ENCODE measurements at places on chromosomes 4 and X.

DNA sequence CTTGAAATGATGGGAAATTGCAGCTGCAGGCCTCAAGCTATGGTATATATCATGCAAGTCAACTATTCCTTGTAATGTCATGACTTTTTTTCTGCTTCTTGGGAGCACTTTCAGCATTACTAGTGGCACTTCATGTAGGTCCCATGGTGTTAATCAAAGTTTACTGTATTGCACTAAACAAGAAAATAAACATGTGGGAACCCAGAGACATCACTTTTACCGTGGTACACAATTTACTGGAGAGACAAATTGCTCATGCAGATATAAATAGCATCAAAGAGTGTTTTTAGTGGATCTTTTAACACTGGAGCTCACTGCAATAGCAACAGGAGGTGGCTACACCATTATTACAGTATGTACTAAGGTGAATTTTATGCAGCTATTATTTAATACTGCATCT, 79.2 kb downstream of the UNC5C start:
- DNase-seq = no peak

DNA sequence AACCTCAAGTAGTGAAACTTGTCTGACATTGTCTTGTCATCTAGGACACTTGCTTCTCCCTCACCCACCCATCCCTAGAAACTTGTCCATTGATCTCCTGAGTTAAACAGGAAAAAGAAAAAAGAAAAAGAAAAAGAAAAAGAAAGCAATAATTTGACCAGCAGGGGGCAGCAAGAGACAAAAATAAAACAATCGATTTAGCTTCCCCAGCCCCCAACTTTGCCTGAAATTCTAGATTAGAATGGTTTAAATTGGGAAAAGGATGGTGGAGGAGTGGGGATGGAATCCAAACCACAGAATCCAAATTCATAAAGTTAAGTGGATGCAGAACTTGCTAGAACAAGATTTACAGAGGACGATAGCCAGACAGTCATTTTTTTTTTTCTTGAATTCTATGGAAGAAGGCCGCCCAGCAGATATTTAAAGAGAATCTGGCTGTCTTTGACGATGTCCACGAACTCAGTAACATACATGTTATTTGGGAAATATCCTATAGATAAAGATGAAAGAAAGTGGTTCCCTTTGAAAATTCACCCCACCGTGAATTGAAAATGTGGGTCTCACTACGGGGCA, 282.9 kb downstream of the USP46 start:
- peak; percentile 42 for DNase-seq

GRCh38 chr4:48620831-48621230, 130.8 kb downstream of the ZAR1 start:
- DNase-seq = no peak

GRCh38 chrX:15524417-15524816, 23.8 kb downstream of the BMX start:
- no peak for DNase-seq

DNA sequence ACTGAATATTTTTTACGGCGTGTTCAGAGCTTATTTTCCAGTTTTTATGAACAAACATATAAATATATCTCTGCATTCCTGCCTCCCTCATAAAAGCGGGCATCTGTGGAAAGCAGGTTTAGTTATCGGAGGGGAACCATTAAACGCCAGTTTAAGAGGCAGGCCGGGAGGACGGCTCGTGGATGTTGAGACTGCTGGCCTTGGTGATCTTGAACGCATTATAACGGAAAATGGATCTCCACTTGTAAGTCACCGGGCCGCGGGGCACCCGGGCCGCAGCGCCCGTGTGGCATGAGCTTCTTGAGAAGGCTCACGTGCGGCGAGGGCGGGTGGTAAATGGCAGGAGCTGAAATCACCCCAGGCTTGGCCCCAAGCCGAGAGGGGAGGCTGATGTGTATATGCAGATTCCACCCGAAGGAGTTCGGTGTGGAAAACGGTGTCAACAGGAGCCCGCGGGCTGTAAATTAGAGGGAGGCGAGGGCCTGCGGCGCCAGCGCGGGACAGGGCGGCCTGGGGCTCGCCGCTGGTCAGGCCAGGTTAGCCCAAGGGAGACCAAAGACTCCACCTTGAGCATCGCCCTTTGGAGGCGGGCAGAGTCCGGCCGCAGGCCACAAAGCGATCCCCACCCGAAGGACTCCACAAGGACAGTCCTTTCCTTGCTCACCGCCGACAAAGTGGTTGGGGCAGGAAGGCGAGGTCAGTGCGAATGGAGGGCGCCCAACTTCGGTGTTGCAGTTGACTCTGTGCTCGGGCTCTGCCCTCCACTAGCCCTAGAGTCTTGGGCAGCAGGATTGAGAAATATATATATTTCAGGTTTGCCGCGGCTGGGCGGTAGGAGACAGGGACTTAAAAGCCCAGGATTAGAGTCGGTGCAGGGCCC, 1.3 kb upstream of the HAND2 start:
- no peak for DNase-seq

DNA sequence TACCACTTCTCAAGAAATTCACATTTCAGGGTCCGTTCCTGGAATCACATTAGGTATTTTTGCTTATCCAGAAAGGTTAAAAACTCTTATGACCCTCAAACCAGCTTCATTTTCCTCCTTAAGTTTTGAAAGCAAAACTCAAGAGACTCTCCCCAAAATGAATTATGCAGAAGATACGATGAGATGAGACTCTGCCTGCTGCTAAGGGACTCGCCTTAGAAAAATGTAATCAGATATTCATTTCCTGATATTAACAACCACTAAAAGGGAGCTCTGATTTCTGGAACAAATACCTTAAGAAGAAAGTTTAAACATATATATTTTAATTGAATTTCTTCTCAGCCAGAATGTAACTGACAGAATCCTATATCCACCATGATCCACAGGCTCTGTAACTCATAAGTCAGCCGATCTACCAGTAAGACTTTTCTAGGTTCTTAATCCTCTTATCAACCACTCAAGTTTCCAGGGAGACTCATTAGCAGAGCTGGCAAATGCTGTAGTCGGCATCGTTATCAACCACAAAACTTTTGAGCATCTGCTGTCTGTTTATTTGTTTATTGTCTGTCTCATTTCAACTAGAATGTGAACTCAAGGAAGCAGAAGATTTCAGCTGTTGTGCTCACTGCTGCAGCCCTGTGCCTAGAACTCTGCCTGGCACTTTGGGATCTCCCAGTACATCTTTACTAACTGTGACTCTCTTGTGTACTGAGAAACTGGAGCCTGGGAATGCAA, 112.5 kb downstream of the LDB2 start:
- no peak for DNase-seq
